Activated naive CD4-positive, alpha-beta T cell treated with anti-CD3 and anti-CD28 coated beads, Interleukin-2, amount 10 ng/mL, durations not matched to agents 7 days and 5 days (primary cell): ENCODE measurements at places on chromosomes 3 and 15.

DNA sequence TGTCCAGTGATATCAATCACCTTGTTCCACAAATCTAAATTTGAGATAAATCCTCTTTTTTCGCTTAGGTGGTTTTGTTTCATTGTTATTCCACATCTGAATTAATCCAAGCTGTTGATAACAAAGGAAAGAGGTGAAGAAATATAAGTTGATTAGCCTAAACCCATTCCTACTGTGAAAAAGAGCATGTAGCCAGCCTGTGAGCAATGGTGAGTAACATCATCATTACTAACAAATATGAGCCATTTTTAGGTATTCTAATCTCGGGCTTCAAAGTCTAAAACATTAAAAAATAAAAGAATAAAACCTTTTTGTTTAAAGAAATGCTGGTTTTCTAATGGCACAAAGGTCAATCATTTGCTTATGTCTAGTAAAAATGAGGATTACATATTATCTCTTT is 52.1 kb upstream of the P3H2 start:
- no peak for DNase-seq

GRCh38 chr3:46130631-46131310 is 77.3 kb downstream of the CCR1 start:
- DNase-seq = no peak

DNA sequence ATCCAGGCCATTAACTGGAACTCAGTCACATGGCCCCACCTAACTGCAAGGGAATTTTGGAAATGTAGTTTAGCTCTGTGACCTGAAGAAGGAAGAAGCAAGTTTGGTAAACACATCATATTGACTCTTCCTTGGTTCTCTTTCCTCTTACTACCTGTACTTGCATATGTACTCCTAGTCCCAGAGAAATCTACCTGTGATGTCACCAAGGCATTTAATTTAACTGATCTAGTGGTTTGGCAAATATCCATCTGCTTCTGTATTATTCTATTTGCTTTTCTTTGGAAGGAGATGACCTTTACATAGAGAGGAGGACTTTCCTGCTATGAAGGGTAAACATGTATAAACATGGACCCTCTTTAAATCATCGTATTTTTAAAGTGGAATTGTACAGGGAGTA is 150.8 kb downstream of the TMEM108 start:
- DNase-seq = no peak

DNA sequence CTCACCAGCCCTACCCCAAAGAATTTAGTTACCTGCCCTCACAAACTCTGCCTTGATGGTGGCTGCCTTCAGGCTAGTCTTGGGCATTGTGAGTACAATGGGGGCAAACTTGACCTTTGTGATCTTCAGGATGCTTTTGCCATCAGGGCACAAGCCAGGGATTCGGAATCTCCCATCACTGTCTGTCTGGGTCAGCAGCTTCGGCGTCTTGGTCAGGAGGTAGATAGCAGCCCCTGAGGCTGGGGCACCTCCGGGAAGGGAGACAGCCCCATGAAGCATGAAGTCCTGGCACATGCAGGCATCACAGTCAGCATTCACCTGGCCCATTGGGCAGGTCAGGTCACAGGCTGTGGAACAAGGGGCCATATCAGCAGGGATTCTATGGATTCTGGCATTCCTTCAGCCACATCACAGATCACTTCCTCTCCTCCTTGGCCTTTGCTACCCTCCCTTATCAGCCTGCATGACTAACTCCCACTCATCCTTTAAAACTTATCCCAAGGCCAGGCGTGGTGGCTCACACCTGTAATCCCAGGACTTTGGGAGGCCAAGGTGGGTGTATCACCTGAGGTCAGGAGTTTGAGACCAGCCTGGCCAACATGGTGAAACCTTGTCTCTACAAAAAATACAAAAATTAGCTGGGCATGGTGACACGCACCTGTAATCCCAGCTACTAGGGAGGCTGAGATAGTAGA is 6.9 kb downstream of the CILP start:
- DNase-seq = no peak

GRCh38 chr15:56242576-56243162 is 1.0 kb downstream of the RFX7 start:
- no peak for DNase-seq
